Neural crest cell (in vitro differentiated cells): ENCODE measurements at places on chromosomes 7 and 10.

GRCh38 chr7:155252444-155252887, 45.2 kb upstream of the INSIG1 start:
- DNase-seq: no peak

GRCh38 chr7:45687185-45687560, 113.0 kb downstream of the ADCY1 start:
- DNase-seq: no peak

DNA sequence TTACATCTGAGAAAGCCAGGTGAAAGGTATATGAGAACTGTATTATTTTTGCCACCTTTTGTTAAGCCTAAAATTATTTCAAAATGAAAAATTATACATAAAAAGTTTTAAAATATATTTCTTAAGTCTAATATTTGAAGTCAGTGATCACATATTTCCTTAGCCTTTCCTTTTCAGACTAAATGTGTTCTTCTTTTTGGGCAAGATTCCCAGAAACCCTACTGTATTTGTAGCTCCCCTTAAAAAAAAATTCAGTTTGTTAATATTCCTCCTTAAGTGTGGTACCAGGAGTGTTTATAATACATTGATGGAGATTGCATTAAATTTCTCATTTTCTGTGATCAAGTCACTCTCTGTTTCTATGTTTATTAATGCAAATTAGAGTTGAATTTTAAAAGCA, 22.8 kb downstream of the DNAJC1 start:
- DNase-seq: no peak

DNA sequence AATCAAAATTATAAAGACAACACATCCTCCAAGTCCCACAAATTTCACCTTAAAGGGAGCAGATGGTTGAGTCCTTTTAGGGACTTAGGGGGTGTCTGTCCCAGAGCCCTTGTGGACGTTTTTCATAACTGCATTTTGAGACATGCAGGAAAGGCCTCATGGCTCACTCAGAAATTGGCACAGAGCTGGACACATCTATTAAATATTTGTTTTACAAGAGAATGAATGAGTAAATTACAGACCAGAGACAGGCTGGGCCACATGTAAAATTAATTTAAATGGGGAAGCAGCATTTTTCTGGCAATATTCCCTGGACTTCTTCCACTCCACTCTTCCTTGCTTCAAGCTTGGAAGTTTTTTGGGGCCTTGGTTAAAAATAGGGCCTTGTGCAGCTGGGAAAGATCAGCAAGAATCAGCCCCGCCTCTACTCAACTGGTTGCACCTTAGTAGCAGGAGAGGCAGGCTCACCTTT, 20.0 kb downstream of the LAMB1 start:
- DNase-seq: no peak

DNA sequence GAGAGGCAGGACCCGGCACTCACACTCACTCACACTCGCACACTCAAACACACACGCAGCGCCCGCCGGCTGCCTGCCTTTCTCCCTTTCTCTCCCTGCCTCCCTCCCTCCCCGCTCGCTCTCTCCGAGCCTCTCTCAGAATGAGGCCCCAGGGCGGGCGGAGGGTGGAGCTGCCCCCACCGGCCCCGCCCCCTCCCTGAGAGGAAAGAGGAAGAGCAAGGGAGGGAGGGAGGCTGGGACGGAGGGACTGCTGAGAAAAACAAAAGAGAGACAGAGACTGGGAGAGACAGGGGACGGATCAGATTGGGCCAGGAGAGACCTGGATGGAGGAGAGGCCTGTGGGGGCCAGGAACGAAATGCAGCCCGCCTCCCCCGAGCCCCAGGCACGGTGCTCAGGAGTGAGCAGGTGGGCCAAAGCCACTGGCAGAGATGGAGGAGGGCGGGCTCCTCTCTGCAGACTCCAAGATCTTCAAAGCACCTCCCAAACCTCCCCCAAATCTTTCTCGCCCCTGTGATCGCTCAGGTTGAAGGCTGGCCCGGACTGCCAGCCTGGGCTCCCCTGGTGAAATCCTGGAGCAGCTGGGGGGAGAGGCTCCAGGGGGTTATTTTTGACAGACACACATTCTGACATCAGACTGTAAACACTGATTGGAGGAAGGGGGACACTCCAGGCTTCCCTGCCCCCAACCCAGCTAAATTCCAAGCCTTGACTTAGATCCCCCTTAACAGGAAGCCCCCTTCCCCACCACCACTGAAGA, 5.1 kb downstream of the LDB1 start:
- peak; percentile 79 for DNase-seq

GRCh38 chr10:99484626-99485581, 47.8 kb upstream of the NKX2-3 start:
- DNase-seq: no peak

DNA sequence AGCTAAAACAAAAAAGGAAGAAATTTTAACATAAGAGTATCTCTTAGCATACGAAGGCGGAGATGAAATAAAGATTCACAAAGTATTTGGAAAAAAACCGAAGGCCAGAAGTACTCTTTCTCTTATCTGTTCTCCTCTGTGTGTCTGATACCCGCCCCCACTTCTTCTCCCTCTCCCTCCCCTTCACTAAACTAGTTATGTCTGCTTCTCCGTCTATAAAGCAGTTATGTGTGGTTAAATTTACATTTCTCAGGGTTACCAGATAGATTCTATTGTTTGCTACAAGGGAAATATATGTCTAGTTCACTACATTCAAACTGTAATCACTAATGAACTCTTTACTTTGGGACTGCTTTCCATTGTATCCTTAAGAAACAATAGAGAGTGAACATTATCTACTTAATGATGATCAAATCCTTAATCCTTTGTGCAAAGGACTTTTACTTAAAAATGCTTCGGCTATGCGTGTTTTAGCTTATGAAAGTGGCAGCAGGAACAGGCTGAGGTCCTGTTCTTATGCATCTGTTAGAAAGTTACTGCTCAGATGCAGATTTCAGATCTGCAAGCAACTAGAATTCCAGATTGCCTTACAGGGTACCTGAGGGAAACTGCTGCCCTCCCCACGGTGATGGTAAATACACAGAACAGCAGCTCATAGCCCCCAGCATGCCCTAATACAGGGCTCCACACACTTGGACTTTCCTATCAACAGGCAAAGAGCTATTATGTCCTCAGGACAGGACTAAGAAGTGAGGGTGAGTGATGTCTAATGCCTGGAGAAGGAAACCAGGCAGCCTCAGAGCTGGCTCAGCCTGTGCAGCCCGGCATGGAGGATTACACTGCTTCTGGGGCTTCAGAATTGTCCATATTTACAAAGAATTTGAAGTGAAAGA, 273.3 kb downstream of the FZD1 start:
- DNase-seq: no peak

DNA sequence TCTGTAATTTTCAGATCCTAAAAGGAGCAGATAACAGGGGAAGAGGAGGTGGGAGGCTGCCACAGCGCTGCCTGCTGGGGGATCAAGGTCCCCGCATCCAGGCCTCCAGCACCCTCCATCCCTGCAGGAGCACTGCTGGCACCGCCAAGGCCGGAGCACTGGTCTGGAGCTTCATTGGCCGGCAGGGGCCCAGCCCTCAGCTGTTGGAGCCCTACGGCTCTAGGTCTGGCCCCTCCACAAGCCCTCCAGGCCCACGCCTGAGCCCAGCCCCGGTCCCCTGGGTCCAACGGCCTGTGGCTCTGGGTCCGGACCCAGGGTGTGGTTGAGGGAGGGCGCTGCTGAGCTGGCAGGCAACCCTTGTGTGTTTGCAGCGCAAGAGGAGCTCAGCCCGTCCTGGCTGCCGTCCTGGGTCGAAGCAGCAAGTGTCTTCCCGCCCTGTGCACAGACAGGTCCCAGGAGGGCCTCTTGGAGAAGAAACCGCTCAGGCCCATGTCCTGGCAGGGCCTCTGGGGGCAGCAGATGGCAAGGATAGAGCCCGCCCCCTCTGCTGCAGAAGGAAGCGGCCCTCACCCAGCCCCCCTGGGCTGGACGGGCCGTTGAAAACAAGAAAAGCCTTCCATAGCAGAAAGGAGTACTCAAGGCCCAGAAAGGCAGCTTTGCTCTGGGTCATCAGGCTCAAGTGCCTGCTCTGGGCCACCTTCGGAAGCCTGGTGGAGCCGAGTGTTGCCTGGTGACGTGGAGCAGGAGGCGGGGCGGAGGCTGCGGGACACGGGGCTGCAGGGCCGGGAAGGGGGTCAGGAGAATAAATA, 54.3 kb upstream of the TNRC18 start:
- peak; percentile 23 for DNase-seq

- DNase-seq: no peak
Observed at GRCh38 chr7:36620166-36620708, 104.1 kb downstream of the AOAH start.

GRCh38 chr7:91267171-91267955, 3.1 kb downstream of the FZD1 start:
- no peak for DNase-seq

- peak; percentile 70 for DNase-seq
Observed at GRCh38 chr7:149790146-149790548, 16.8 kb upstream of the ZNF467 start.

DNA sequence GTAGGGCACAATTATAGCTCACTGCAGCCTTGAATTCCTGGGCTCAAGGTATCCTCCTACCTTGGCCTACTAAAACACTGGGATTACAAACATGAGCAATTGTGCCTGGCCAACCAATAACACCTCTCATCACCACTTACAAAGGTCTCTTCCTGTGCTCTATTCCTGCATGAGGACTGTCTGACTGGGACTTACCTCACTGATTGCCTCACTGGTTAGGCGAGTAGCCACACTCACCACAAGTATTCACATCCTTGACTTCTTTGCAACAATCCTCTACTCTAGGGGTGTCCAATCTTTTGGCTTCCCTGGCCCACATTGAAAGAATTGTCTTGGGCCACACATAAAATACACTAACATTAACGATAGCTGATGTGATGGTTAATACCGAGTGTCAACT, 22.6 kb upstream of the PDIA4 start:
- DNase-seq: no peak

DNA sequence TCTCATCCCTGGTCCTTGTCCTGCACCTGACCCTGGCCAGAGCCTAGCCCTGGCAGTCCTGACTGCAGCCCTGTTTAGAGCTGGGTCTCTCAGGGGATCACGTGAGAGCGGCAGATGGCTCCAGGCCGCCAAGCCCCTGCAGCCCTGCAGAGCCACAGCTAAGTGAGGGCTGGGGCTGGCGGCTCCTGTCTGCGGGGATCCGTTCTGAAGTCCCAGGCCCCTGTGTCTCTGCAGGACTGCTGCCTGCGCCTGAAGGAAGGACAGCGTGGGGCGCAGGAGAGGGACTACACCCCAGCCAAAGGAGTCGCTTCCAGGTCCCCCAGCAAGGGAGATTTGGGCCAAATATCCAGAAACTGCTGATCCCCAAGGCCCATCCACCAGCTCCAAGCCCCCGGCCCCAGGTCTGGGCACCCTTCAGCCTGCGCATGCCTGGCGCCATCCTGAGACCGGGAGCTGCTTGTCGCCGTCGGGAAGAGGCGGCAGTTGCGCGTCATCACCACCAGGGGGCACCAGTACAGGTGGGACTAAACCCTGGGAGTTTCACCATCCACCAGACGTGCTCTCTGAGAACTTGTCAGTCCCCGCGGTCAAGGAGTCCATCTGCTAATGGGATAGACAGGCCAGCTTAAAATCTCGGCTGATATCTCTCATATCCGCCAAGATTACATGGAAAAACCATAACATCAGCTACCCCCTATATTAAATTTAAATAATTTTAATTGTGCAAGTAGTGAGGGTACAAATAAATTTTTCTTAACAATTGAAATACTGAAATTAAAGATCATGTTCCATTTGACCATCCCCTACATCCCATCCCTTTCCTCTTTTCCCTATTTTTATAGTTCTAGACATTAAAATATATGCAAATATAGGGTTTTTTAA, 25.1 kb upstream of the GHRHR start:
- DNase-seq: peak; percentile 97

DNA sequence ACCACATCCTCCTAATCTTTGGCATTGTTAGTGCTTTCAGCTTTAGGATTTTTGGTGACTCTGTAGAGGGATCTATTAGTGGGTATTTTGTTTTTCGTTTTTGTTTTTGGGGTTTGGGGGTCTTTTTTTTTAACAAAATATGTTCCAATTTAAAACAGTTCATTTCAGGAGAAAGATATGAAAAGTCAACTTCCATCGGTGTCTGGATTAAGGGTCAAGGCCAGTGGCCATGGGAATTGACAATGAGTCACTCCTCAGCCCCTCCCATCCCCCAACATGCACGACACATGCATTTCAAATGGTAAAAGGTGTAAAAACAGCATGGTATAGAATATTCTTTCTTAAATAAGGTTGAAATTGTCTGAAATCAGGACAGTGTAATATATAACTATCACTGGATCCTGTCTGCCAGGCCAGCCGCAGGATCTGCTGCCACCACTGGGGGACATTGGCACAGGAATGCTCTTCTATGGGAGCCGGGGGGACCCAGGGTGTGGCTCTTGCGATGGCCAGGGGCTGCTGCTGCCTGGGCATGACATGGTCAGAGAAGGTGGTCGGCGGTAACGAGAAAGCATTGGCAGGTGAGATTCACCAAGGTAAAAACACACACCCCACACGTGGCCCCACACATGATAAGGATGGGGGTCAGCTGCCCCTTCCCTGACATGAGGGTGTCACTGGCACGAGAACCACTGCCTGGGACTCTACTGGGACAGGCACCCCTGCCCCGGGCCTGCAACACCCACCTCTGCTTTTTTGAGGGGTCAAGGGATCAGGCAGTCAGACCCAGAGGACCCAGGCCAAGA, 126.2 kb upstream of the KCTD7 start:
- DNase-seq: no peak

GRCh38 chr10:62248465-62248864, 20.2 kb downstream of the RTKN2 start:
- DNase-seq: no peak

GRCh38 chr7:2953099-2953498, 90.6 kb downstream of the CARD11 start:
- no peak for DNase-seq

DNA sequence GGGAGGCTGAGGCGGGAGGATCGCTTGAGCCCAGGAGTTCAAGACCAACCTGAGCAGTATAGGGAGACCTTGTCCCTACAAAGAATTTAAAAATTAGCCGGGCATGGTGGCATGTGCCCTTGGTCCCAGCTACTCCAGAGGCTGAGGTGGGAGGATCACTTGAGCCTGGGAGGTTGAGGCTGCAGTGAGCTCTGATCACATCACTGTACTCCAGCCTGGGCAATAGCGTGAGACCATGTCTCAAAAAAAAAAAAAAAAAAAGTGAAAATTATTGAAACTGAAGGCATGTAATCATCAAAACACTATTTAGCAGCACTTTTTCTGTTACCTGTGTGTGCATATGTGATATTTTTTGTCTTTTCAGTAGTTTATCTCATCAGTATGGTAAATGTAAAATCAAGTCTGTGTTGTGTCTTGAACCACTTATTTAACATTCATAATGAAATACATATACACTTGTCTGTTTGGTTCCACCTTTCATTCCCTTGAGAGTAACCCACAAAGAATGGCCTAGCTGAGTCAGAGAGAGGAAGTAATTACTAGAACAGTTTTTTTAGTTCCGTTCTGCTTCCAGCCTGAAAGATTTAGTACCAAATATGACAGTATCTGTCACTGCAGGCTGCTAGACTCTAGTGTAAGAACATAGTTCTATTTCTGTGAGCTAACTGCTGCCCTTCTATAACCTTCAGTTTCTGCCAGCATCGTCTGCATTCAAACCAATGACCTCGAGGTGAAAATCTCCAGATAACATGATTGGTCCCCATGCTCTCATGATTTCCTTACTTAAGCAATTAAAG, 68.6 kb downstream of the MMRN2 start:
- DNase-seq: no peak
